ENCODE measurements at places on chromosomes 7 and 10.

GRCh38 chr10:113663142-113663541, 699 bp downstream of the NRAP start:
- DNase-seq = no peak

DNA sequence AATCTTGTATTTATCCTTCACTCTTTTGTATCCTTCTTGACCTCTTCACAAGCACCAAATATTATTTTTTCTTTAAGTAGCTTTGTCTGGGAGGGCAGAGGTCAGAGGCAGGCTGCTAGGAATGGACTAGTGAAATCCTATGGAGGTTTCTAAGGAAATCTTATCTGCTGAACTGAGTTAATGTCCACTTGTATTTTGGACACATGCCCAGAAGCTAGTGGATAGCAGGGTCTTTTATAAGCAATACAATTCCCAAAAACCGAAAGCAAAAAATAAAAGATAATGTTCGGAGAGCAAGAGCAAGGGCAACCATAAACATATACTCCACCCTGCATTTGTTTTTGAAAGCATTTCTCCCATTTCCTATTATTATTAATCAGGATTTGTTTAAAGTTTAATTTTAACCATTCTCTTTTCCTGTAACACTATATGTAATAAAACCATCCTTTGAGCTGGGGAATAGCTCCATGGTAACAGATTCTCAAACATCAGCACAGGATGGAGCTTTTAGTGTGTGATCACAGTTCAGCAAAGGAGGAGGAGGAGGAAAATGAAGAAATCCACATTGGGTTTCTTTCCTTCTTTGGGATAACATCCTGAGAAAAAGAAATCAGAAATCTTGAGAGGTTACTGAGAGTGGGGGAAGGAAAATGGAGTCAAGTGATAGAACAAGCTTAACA, 328.2 kb upstream of the LRRN3 start:
- no peak for DNase-seq

- no peak for DNase-seq
Observed at GRCh38 chr7:73726083-73726466, 6.6 kb upstream of the STX1A start.

GRCh38 chr7:4085937-4086691, 596.0 kb upstream of the FOXK1 start:
- DNase-seq = no peak

All from DMS 273 treated with DMSO at 0.1 percent for 48 hours (cell line).